ENCODE measurements at places on chromosomes 7 and 10. TPM values are rescaled to one million over a fixed set of nuclear protein-coding genes. Genes with fewer than 3 reads are reported as not detected.
A peak's percentile ranks its signal among the peaks of the same experiment; 100 is the strongest.

GRCh38 chr7:27254625-27255024 is 12.0 kb downstream of the EVX1 start:
- no peak for DNase-seq
- no peak overlapping the region for H3K4me3 ChIP-seq
- peaks cover 80% of the 10 kb centered on the region for H3K27me3 ChIP-seq
- no peaks in the 10 kb centered on the region for H3K36me3 ChIP-seq

Gene CDH23
- 10.3 TPM for total RNA-seq

- no peak overlapping the region for H3K27ac ChIP-seq
- H3K36me3 ChIP-seq = no peaks in the 10 kb centered on the region
- H3K27me3 ChIP-seq = no peaks in the 10 kb centered on the region
- DNase-seq = no peak
Observed at GRCh38 chr7:33421429-33421828, 292.1 kb downstream of the BBS9 start.

DNA sequence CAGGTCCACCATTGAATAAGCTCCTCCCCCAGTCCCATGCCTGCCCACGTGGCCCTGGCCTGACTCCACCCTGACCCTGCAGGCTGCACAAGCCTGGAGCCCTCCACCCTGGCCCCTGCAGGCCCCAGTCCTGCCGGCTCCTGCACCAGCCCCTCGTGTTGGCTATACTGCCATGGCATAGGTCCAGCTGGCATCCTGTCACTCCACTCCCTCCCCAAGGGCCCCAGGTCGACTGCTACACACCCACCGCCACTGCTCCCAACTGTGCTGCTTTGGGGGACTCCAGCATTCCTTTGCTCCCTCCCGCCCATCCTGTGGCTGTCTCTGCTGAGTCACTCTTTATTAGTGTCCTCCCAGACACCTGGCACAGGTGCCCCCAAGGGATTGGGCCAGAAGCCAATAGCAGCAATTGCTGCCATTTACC is 32.4 kb upstream of the HSPA12A start:
- no peaks in the 10 kb centered on the region for H3K27me3 ChIP-seq
- DNase-seq = no peak
- H3K36me3 ChIP-seq = no peaks in the 10 kb centered on the region
- H3K4me1 ChIP-seq = no peaks in the 10 kb centered on the region

Gene ABCB1
- total RNA-seq = not detected

- H3K27ac ChIP-seq = no peak overlapping the region
- H3K4me3 ChIP-seq = no peak overlapping the region
- no peaks in the 10 kb centered on the region for H3K4me1 ChIP-seq
- H3K36me3 ChIP-seq = no peaks in the 10 kb centered on the region
Observed at GRCh38 chr7:106501605-106502580, 159.1 kb downstream of the CCDC71L start.

Gene SYT15B
- total RNA-seq = not detected

DNA sequence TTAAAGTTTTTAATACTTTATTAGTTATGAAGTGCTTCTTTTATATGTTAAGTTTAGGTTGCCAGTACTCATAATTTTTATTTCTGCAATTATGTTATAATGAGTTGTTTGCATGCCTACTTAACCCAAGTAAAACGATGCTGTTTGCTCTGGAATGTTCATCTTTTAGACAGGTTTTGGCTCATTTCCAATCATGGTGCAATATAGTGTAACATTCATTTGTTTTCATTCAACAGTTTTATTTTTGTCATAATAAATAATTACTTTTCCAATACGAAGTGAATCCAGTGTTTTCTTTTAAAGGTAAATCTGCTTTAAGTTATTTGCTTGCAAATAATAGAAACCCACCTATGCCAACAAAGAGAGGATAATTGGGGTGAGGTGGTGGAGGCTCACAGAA is 22.1 kb downstream of the ARL5B start:
- H3K27ac ChIP-seq = no peak overlapping the region
- H3K27me3 ChIP-seq = no peaks in the 10 kb centered on the region
- H3K4me3 ChIP-seq = no peak overlapping the region
- peaks cover 2% of the 10 kb centered on the region for H3K36me3 ChIP-seq

DNA sequence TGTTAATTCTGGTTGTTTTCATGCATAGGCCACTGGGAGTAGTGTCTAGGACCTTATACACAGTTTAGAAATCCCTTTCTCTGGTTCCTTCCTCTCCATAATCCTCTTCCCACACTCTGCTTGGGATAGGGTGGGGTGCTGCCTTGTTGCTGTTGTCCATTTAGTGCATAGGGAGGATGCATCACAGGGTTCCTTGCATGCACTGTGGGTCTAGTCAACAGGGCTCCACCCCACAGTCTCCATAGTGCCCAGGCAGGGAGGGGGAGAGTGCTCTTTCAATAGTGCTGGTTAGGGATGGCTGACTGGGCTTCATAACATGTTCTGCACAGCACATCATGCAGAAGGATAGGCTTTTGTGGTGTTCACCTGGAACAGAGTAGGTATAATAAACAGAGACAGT is 81.1 kb downstream of the ARHGAP12 start:
- H3K27me3 ChIP-seq = no peaks in the 10 kb centered on the region
- H3K4me3 ChIP-seq = no peak overlapping the region
- no peaks in the 10 kb centered on the region for H3K4me1 ChIP-seq
- no peak for DNase-seq
- H3K27ac ChIP-seq = no peak overlapping the region

DNA sequence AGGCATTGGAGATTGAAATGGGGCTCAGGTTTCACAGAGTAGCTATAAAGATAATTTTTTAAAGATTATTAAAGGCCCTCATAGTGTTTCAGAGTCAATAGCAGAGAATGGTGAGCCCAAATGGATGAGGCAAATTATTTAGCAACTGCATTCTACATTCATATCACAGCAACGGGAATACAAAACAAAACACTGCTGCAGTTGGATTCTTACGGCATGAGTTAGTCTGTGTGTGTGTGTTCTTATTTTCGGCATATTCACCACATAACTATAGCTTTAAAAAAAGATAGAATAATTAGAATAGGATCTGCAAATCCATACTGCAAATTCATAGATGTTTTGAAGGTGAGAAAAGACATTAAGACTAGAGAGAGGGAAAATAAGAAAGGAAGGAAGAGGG is 66.0 kb downstream of the SUGCT start:
- H3K4me3 ChIP-seq = no peak overlapping the region
- H3K27me3 ChIP-seq = no peaks in the 10 kb centered on the region
- no peak overlapping the region for H3K27ac ChIP-seq
- H3K4me1 ChIP-seq = no peaks in the 10 kb centered on the region
- H3K36me3 ChIP-seq = no peaks in the 10 kb centered on the region
- DNase-seq = no peak

- peak within 1 kb of the TSS; percentile 58 for H3K4me3 ChIP-seq
- H3K27ac ChIP-seq = no peak within 1 kb of the TSS
- peaks cover 15% of the 10 kb centered on the region for H3K4me1 ChIP-seq
- no peaks in the 10 kb centered on the region for H3K27me3 ChIP-seq
Observed at GRCh38 chr10:102869258-102870198, at the start of gene AS3MT. Gene AS3MT (plus strand): TSS chr10:102869470. CDS start chr10:102869593, 123 bp downstream.

- DNase-seq = no peak
- no peak overlapping the region for H3K27ac ChIP-seq
- no peaks in the 10 kb centered on the region for H3K27me3 ChIP-seq
- no peaks in the 10 kb centered on the region for H3K4me1 ChIP-seq
- H3K4me3 ChIP-seq = no peak overlapping the region
- peaks cover 4% of the 10 kb centered on the region for H3K36me3 ChIP-seq
Observed at GRCh38 chr7:22972207-22972606, 41.7 kb downstream of the HYCC1 start.

Gene ZNF488
- not detected for total RNA-seq

DNA sequence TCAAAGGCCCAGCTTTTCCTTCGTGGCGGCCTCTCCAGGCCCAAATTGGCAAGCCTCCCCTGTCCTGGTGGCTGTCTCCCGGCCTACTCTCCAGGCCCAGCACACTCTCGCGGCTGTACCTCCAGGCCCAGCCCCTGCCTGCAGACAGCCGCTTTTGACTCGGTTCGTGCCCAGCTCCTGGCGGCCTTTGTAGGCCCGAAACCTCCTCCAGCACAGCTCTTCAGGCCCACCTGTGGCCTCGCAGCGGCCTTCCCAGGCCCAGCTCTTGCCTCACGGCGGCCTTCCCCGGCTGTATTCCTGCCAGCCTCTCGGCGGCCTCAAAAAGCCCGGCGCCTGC is 18.2 kb upstream of the TMEM248 start:
- no peaks in the 10 kb centered on the region for H3K4me1 ChIP-seq
- H3K27me3 ChIP-seq = no peaks in the 10 kb centered on the region
- no peak overlapping the region for H3K4me3 ChIP-seq
- DNase-seq = no peak
- H3K27ac ChIP-seq = no peak overlapping the region

DNA sequence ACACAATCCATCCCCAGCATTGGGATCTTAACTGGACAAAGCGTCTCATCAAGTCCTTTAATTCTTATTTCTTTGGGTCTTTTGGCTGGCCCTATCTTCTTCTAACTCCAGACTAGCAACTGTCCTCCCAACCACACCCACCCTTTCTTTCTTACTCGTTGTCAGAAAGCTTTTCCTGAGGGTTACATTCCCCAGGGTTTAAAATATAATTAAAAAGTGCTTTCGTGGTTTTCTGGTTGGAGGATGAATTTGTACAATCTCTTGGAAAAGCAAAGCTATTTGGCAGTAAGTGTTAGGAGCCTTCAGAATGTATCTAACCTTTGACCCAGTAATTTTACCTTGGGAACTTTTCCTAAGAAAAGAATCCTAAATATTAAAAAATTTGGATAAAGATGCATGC is 10.4 kb upstream of the ITGB8 start:
- DNase-seq = no peak
- no peak overlapping the region for H3K4me3 ChIP-seq
- no peak overlapping the region for H3K27ac ChIP-seq

DNA sequence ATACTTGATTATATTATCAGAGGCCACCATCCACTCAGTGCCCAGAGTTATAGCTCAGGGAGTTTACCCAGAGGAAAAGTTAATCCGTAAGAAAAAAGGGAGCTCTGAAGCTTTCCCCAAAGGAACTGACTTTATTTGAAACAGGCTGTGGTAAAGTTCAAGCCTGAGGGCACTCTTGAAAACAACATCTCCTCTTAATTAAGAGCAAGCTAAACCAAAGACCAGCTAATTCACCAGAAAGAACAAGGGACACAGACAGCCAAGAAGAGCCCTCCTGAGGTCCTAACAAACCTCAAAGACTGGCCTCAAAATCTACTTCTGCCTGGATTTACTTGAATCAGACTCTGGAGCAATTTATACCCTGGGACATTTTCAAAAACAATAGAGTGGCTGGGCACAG is 159.6 kb upstream of the CHST15 start:
- no peaks in the 10 kb centered on the region for H3K36me3 ChIP-seq
- no peak overlapping the region for H3K27ac ChIP-seq
- DNase-seq = no peak
- H3K27me3 ChIP-seq = no peaks in the 10 kb centered on the region
- no peaks in the 10 kb centered on the region for H3K4me1 ChIP-seq

DNA sequence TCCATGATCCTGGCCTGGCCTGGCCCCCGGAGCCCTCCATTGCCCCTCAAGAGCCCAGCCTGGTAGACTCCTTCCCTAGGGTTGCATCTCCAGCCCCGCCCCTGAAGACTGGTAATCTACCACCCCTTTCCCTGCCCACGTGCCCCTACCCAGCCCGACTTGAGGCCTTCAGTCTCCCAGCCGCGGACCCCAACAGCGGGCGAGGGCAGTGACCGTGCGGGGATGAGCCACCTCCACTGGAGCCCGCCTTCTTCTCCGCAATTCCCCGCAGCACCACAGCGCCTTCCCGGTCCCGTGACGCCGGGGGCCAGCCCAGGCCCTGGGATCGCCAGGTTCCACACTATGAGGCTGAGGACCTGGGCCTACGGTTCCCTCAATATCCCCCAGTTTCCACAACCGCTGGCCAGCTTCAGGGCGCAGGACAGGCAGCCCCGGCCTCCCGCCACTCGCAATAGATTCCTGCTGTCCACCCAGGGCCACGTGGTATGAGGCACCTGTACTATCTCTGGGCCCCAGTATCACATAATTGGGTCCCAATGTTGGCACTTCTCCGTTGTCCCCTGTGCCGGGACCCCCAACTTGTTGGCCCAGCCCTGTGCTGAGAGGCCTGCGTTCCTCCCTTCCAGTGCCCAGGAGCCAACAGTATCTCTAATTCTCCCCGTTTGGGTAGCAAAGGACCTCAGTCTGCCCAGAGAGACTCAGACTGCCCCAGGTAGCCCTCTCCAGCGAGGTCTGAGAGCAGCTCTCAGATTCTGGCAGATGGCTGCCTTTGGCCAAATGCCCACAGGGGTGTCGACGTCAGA is 1.1 kb upstream of the GPRIN2 start:
- no peak overlapping the region for H3K27ac ChIP-seq
- H3K27me3 ChIP-seq = peaks cover 60% of the 10 kb centered on the region
- H3K36me3 ChIP-seq = no peaks in the 10 kb centered on the region
- peaks cover 8% of the 10 kb centered on the region for H3K4me1 ChIP-seq
- no peak for DNase-seq
- peak overlapping the region; percentile 79 for H3K4me3 ChIP-seq

Gene KLF14
- not detected for total RNA-seq

DNA sequence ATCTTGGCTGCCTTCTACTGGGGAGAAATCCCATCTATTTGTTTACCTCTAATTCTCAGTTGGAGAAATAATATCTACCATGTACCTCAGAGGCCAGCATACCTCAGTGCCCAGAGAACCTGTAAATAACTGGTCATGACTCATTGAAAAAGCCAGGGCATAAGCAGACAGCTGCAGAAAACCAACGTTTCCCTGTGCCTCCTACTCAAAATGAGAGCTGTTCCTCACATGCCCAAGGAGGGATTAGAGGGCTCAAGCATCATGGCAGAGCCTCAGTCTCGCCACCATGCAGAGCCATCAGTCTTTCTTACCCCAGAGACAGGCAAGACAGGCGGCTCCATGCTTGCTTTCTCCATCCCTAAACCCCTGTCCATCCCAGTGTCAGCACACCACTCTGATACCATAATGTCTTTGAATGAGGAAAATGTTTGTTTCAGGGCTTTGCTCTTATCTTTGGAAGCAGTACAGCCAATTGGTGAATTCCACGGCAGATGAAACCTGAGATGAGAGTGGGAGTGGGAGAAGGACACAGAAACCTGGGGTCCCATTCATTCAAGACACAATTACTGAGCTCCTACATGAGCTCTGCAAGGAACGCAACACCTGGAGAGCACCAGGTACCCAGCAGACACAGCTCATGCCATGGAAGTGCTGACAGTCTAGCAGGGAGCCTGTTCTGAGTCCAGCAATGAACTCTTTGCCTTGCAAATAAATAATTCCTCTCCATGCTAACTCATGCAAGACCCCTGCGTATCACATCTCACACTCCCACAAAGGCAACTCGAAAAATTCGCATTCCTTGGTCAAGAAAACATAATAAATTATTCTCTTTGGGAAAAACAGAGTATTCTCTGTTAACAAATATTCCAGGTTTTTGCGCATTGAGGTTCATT is 21.1 kb downstream of the PON1 start:
- H3K36me3 ChIP-seq = no peaks in the 10 kb centered on the region
- H3K4me1 ChIP-seq = peaks cover 10% of the 10 kb centered on the region
- DNase-seq = no peak
- H3K27ac ChIP-seq = no peak overlapping the region
